ENCODE measurements at places on chromosomes 2 and 18. TPM values are rescaled to one million over a fixed set of nuclear protein-coding genes. Genes with fewer than 3 reads are reported as not detected.

DNA sequence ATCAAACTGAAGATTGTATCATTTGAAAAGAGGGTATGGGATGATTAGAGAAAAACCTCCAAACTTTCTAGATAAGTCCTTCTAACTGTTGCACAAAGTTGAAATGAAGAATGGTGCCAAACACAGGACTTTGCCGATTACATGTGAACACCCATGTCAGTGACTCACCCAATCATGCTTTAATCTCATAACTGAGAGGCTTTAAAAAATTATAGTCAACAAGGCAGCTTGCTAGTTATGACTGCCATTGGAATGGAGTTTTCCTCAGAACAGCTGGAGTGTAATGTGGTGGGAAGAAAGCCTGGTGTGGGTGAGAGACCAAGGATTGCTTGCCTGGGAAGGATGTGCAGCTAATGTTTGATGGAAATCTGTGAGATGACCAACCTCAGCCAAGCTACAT is 98.2 kb upstream of the ALPP start:
- H3K27ac ChIP-seq, result peak overlapping the region; percentile 60
- H3K4me3 ChIP-seq, result no peak overlapping the region

OSR1 gene
- 11.6 TPM for total RNA-seq

GCKR gene
- total RNA-seq, result not detected

ZAP70 gene
- total RNA-seq, result 3.2 TPM

- no peaks in the 10 kb centered on the region for H3K27me3 ChIP-seq
- H3K36me3 ChIP-seq, result peaks cover 8% of the 10 kb centered on the region
- no peak for DNase-seq
- no peak overlapping the region for H3K27ac ChIP-seq
- H3K4me3 ChIP-seq, result no peak overlapping the region
- H3K4me1 ChIP-seq, result peaks cover 9% of the 10 kb centered on the region
Observed at GRCh38 chr2:208256192-208256782, 1.4 kb upstream of the IDH1 start.

CCL20 gene
- total RNA-seq, result 0.27 TPM

DNA sequence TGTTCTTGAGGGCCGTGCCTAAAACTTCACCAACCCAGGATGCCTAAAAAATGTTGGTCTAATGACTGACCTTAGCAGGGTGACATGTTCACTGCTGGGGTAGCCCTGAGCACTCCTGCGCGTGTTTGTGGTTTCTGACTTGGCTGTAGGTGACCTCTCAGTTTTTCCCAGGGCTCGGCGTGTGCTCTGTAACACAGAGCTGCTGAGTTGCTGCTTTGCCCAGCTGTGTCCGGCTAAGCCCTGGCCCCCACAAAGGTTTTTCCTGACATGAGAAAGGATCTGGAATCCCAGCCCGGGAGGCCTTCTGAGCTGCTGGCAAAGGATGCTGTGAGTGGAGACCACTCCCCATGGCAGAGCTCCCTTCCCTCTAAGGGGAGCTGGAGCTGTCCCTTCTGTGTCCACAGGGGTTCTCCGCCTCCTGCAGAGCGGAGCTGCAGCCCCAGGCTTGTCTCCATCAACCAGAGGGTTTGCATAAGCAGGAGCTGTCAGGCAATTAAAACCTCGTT is 52.7 kb downstream of the CRIM1 start:
- no peaks in the 10 kb centered on the region for H3K36me3 ChIP-seq
- H3K27me3 ChIP-seq, result no peaks in the 10 kb centered on the region
- no peak overlapping the region for H3K27ac ChIP-seq
- no peak overlapping the region for H3K4me3 ChIP-seq
- DNase-seq, result peak; percentile 51

GRCh38 chr2:104854498-104855220 is 744 bp downstream of the POU3F3 start:
- no peak overlapping the region for H3K27ac ChIP-seq
- no peaks in the 10 kb centered on the region for H3K36me3 ChIP-seq
- H3K4me3 ChIP-seq, result no peak overlapping the region
- DNase-seq, result no peak
- peaks cover 33% of the 10 kb centered on the region for H3K4me1 ChIP-seq
- peaks cover 78% of the 10 kb centered on the region for H3K27me3 ChIP-seq

UPP2 gene
- total RNA-seq, result not detected

GRCh38 chr18:36675542-36675941 is 153.3 kb downstream of the TPGS2 start:
- H3K4me3 ChIP-seq, result no peak overlapping the region
- no peaks in the 10 kb centered on the region for H3K36me3 ChIP-seq
- H3K27ac ChIP-seq, result no peak overlapping the region
- H3K4me1 ChIP-seq, result peaks cover 2% of the 10 kb centered on the region
- DNase-seq, result no peak

TUBA3D gene
- total RNA-seq, result not detected

DNA sequence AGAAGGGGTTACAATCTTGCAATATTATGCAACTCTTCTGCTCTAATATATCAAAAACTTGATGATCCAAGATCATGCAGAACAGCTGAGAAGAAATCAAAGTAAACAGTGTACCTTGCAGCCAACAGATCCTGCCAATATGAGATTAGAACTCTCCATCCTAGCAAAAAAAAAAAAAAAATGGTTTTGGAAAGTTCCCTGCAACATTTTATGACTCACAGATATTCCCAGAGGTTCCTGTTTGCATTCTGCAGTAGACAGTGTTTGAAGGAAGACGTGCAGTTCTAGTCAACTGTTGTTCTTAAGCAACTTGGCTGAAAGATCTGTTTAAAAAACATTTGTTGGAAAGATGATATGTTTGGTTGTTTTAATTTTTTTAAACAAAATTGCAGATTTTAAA is 103.6 kb upstream of the WDR75 start:
- H3K4me1 ChIP-seq, result no peaks in the 10 kb centered on the region
- H3K4me3 ChIP-seq, result no peak overlapping the region
- no peaks in the 10 kb centered on the region for H3K27me3 ChIP-seq
- DNase-seq, result peak; percentile 98

CCDC148 gene
- 1.2 TPM for total RNA-seq

DNA sequence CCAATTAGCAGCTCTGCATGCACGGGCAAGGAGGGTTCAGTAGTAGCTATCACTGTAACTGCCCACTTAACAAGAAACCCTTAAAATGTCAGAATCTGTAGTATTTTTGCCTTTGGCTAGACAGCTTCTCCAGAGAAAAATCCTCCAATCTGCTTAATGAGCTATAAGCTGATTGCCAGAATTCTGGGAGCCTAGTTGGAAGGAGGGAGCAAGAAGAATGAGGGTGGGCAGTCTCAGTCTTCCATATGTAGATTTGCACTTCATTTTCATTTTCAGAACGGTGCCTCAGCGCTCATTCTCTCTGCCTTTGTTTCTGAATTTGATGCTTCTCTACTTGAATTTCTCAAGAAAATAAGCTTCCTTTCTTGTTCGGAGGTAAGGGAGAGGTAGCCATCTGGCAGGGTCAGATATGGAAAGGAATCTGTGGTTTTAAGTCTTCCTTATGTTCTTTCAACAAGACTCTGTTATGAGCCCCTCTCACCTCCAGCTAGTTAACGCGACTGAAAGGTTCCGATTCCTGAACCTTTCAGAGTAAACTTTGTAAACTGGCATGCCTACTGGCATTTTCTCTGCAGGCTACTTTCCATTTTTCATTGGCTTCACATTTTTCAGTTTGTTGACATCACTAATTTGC is 53.5 kb downstream of the HNRNPLL start:
- H3K27me3 ChIP-seq, result no peaks in the 10 kb centered on the region
- H3K36me3 ChIP-seq, result peaks cover 2% of the 10 kb centered on the region
- no peak overlapping the region for H3K27ac ChIP-seq
- H3K4me3 ChIP-seq, result no peak overlapping the region
- no peak for DNase-seq
- no peaks in the 10 kb centered on the region for H3K4me1 ChIP-seq

- peaks cover 32% of the 10 kb centered on the region for H3K27me3 ChIP-seq
- no peak overlapping the region for H3K27ac ChIP-seq
- peaks cover 15% of the 10 kb centered on the region for H3K4me1 ChIP-seq
Observed at GRCh38 chr2:136114382-136114781, 3.6 kb downstream of the CXCR4 start.

DNA sequence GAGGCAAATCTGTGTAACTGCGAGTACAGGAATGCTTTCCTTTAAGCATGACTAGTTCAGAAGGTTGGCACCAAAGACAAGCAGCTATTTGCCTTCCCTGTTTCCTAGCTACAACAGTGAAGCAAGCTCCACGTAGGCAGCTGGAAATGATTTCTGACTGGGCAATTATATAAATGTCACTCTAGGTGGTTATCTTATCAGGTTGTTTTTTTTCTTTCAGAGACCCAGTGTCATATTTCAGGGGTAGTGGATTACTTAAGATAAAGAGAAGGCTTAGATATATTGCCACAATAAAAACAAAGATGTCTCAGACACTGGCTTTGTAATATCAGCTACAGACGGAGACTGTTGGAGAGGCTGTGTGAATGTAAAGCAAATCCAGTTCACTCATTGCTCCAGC is 748.9 kb upstream of the NXPH2 start:
- peak; percentile 35 for DNase-seq
- H3K36me3 ChIP-seq, result no peaks in the 10 kb centered on the region
- no peak overlapping the region for H3K4me3 ChIP-seq
- no peak overlapping the region for H3K27ac ChIP-seq

GRCh38 chr2:64213532-64214275 is 69.5 kb upstream of the PELI1 start:
- no peak overlapping the region for H3K4me3 ChIP-seq
- H3K27ac ChIP-seq, result no peak overlapping the region
- DNase-seq, result no peak
- no peaks in the 10 kb centered on the region for H3K36me3 ChIP-seq

ZSWIM2 gene
- not detected for total RNA-seq

DNA sequence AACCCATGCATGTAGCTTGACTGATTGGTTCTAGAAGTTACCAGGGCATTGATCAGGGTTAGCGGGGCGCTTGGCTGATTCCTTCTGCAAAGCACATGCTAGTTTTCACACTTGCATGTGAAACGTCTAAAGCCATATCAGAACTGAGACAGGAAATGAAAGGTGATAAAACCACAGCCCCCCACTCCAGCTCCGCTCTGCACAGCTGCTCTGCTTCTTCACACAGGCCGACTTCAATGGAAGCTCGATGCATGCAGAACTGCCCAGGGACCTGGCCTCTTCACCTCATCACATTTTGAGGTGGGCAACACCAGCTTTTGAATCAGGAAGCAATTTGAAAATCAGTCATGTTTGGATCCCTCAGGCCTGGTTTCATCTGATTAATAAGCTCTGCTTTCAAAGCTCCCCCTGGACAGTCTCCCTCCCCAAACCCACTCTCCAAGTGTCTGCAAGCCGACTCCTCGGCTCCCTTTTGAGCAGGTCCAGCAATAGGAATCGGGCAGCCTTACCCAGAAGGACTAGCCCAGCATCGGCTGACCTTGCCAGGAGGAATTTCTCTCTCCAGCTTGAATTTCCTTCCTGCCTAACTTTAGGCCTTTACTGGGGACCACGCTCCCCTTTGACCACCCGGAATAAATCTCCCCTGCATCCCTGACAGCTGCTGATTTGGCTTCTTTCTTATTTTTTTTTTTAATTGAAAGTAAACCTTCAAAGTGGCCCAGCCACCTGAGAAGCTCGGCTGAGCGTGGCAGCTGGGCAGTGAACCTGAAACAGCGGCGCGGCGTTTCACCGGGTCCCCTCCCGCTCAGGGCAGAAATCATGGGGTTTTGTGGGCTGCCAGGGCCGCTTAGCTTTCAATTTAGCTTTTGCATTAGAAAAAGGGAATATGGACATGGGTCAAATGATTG is 31.7 kb downstream of the HRH4 start:
- H3K36me3 ChIP-seq, result no peaks in the 10 kb centered on the region
- no peaks in the 10 kb centered on the region for H3K27me3 ChIP-seq
- DNase-seq, result no peak
- no peak overlapping the region for H3K4me3 ChIP-seq
- no peak overlapping the region for H3K27ac ChIP-seq
- H3K4me1 ChIP-seq, result peaks cover 9% of the 10 kb centered on the region

LAPTM4A gene
- 171 TPM for total RNA-seq

GRCh38 chr2:100376836-100377235 is 40.6 kb downstream of the CHST10 start:
- H3K36me3 ChIP-seq, result no peaks in the 10 kb centered on the region
- no peaks in the 10 kb centered on the region for H3K27me3 ChIP-seq
- no peaks in the 10 kb centered on the region for H3K4me1 ChIP-seq

ARL4C gene
- total RNA-seq, result 1.8 TPM

GRCh38 chr2:186544255-186544675 is 45.6 kb upstream of the ITGAV start:
- no peaks in the 10 kb centered on the region for H3K36me3 ChIP-seq
- no peak overlapping the region for H3K4me3 ChIP-seq
- no peak overlapping the region for H3K27ac ChIP-seq
- no peak for DNase-seq
- H3K27me3 ChIP-seq, result no peaks in the 10 kb centered on the region
- no peaks in the 10 kb centered on the region for H3K4me1 ChIP-seq

DNA sequence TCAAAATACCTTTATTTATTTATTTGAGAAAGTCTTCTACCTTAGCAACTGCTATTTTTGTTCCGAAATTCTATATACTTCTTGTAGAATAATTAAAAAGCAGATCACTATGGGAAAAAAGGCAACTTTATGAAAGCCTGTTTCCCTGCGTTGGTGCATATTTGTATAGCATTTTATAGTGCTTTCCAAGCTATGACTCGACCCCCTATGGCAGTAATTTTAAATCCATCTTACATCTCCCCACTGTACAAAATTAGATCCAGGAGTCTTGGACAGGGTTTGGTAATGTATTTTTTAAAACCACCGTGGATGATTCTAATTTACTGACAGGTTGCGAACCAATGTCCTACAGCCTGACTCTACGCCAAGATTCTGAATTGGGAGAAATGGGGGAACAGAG is 10.1 kb downstream of the TANK start:
- no peaks in the 10 kb centered on the region for H3K27me3 ChIP-seq
- H3K36me3 ChIP-seq, result peaks cover 2% of the 10 kb centered on the region
- no peaks in the 10 kb centered on the region for H3K4me1 ChIP-seq
- no peak overlapping the region for H3K27ac ChIP-seq

DNA sequence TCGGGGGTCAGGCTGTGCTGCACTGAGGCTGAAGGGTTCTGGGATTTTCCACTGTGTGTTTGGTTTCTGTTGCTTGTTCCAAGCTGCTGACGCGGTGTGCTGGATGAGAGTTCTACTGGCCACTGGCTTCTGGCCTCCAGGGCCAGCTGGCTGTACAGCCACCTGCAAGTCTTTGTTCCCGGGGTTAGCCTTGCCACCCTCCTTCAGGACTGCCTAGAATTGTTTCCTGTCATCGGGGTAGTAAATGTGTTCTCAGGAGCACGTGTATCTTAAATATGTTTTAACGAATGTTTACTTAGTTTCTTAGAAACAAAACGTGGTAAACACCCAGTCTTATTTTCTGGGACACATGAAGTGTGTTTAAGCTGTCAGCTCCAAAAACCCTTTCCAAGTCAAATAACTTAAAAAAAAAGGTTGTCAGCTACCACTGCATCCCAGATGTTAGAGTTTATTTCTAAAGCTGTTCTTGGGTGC is 231.2 kb downstream of the AGAP1 start:
- H3K4me1 ChIP-seq, result peaks cover 37% of the 10 kb centered on the region
- DNase-seq, result peak; percentile 97
- peaks cover 12% of the 10 kb centered on the region for H3K36me3 ChIP-seq
- H3K27me3 ChIP-seq, result no peaks in the 10 kb centered on the region

- peaks cover 2% of the 10 kb centered on the region for H3K36me3 ChIP-seq
- H3K27me3 ChIP-seq, result no peaks in the 10 kb centered on the region
- H3K27ac ChIP-seq, result no peak overlapping the region
- H3K4me1 ChIP-seq, result peaks cover 39% of the 10 kb centered on the region
- no peak for DNase-seq
- no peak overlapping the region for H3K4me3 ChIP-seq
Observed at GRCh38 chr2:200380091-200380561, 73.6 kb downstream of the SPATS2L start.

CPO gene
- total RNA-seq, result 0.13 TPM

- DNase-seq, result no peak
- H3K27me3 ChIP-seq, result no peaks in the 10 kb centered on the region
- no peaks in the 10 kb centered on the region for H3K36me3 ChIP-seq
- H3K27ac ChIP-seq, result no peak overlapping the region
Observed at GRCh38 chr18:30582078-30582477, 460.5 kb downstream of the DSC3 start.
